ENCODE measurements at places on chromosomes 7 and 10. TPM values are rescaled to one million over a fixed set of nuclear protein-coding genes. Genes with fewer than 3 reads are reported as not detected.

Gene SLC12A9
- total RNA-seq = 4.9 TPM

Gene BBS9
- 14.9 TPM for total RNA-seq

Gene SRI
- total RNA-seq = 307 TPM

Gene SYT15
- total RNA-seq = 0.17 TPM

Gene ZKSCAN5
- total RNA-seq = 13.6 TPM

Gene BLNK
- 0.10 TPM for total RNA-seq
